ENCODE measurements at places on chromosomes 5 and 9. TPM values are rescaled to one million over a fixed set of nuclear protein-coding genes. Genes with fewer than 3 reads are reported as not detected.

DNA sequence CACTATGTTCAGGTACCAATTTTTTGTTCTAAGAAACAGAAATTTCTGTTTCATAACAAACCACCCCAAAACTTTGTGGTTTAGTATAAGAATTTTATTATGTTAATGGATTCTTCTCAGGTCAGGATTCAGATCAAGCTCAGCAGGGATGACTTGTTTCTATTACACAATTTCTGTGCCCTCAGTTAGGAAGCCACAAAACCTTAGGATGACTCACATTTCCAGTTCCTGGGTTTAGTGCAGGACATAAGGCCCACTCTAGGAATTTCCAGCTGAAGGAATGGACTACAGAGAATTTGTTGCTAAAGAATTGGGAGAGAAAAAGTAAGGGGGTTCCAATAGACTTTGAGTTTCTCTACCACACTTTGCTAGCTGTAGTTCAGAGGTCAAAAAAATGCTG, 629.3 kb downstream of the ANXA1 start:
- no peak for DNase-seq

GRCh38 chr5:132704875-132705274, 31.1 kb downstream of the IL4 start:
- no peak for DNase-seq

DNA sequence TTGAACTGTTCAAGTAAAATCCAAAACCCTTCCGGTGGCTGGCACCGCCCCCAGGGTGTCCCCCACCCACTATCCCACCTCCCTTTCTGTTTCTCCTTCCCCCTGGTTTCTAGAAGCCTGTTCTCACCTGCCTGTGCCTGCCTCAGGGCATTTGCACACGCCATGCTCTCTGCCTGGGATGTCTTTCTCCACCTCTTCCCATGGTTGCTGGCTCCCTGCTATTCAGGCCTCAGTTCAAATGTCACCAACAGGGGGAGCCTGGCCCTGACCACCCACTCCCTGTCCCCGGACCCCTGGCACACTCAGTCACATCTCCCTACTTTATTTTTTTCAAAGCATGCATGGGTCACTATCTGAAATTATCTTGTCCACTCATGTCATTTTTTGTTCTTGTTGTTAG, 39.9 kb upstream of the EEIG1 start:
- DNase-seq, result no peak

- DNase-seq, result no peak
These were observed 51.8 kb upstream of the FOXI1 start for GRCh38 chr5:170053896-170054295.

- no peak for DNase-seq
These were observed 46.5 kb upstream of the VDAC1 start for GRCh38 chr5:134051305-134051704.

DNA sequence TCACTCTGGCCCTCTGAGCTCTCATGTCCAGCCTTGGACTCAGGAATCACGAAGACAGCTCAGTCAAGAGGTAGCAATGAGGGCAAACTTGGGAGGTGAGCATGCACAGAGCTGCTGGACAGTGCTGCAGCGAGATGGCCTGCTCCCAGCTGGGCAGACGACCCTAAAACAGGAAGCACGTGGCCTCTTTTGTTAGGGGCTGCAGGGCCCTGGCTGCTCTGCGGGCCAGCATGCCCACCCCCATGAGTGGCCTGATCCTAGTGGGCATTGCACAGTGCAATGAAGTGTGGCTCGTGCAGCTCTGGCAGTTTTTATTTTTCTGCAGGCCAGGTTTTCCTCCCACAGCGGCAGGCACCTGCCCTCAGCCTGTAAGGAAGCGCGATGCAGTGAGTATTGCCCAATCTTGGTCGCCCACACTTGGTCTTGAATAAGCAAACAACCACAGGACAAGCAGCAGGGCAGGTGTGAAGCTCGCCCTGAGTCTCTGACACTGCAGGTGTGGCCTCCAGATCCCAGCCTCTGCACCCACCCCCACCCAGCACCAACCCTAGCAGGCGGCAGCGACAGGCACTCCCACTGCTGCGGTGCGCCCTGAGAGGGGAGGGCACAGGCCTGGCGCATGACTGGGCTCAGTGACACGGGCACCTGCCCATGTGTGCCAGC, 60.8 kb downstream of the SEMA4D start:
- no peak for DNase-seq

- no peak for DNase-seq
These were observed 46.3 kb downstream of the FSTL4 start for GRCh38 chr5:133565993-133566392.

DNA sequence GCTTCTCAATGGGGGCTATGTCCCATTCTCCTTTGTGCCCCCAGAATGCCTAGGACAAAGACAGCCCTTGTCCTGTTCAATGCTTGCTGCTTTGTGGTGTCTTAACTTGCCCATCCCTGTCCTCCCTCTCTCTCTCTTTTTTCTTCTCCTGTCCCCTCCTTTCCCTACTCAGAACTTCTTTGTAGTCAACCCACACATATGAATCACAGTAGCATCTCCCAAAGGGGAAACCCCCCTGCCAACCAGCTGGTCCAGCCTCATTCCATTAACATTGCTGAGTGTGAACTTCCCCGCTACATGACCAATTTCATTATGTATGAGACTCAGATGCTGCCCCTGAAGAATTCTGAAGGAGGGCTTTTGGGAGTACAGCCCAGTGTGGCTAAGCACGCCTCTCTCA, 408.3 kb downstream of the ENC1 start:
- DNase-seq, result no peak

DNA sequence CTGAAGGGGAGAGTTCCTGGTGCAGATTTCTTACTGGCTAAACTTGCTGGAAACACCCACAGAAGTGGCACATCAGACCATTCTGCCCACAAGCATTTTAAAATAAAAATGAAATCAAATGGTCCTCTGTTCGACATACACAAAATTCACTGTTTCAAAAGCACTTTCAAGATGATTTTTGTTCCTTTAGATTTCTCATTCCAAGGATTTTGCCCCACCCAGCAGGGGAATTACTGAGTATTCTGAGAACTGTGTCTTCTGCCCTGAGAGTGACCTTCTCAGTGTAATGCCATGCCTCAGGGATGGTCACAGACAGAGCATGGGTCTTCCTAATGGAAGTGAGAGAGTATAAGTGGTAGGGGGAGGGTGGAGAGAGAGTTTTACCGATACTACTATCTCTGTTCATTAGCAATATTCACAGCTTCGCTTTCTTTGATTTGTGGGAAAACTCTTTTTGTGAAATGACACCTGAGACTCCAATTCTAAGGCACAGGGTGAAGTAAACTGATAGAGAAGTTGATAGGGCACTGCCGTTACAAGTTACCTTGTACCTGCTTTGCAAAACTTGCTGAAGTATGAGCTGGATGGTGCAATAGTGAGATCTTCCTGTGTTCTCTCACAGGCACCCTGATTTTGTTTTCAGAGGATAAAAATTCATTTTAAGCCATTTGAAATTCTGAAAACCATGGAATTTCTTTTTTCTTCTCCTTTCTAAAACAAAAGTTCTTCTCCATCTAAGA, 95.8 kb upstream of the CD180 start:
- DNase-seq, result no peak

DNA sequence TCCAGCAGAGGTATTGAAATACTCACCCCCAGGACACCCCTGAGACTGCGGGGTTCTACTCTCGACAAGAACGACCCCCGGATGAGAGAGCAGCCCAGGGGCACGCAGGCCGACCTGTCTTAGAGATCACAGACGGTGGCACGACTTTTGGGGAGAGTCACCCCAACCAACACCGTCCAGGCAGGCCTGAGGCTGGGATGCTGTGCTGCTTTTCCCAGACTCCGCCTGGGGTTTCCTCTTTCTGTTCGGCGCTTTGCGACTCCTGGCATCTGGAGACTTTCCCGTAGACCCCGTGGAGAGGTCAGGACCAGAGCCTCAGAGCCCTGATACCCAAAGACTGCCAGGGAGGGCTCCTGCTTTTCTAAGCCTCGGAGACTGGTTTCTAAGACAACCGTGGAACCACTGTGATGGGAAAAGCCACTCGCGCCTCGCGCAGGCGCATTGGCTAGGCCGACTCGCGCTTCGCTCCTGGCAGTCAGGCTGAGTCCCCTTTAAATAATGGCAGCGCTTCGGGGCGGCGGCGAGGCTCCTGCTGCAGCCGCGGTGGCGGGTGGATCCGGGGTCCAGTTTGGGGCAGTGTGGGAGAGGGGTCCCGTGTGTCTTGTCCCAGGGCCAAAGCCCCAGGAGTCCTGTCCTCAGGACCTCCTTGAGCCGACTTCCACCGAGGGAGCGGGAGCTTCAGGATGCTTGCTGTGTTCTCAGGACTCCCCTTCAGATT, 484.0 kb downstream of the SPATA31A7 start:
- no peak for DNase-seq

DNA sequence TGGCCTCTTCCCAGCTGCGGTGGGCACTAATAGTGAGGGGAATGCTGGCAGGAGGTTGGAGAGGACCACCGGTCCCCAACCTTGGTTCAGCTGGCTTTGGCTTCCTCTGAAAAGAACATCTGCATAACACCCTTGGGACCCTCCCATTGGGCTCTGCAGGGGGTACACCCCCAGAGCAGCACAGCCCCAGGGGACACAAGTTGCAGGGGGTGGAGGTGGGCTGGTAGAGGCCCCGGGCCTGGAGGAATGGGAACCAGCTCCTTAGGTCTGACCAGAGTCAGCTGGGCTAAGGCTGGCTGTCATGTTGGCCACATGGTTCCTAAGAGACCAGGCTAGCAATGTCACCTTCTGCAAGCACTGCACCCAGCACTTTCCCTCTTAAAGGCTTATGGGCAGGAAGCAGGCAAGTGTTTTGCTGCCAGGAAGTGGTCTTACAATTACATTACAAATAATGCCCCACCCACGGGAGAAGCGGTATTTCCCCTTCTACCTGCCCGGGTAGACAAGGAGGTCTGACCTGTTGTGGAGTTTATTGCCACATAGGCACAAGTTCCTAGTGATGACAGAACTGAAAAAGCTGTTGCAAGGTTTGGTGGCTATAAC, 18.1 kb downstream of the GCNT4 start:
- no peak for DNase-seq

GRCh38 chr5:1656271-1656975, 132.7 kb upstream of the LPCAT1 start:
- DNase-seq, result no peak

GRCh38 chr9:20835377-20836286, 151.6 kb downstream of the FOCAD start:
- DNase-seq, result no peak

- no peak for DNase-seq
These were observed 2.1 kb upstream of the PHF2 start for GRCh38 chr9:93574091-93574899.

DNA sequence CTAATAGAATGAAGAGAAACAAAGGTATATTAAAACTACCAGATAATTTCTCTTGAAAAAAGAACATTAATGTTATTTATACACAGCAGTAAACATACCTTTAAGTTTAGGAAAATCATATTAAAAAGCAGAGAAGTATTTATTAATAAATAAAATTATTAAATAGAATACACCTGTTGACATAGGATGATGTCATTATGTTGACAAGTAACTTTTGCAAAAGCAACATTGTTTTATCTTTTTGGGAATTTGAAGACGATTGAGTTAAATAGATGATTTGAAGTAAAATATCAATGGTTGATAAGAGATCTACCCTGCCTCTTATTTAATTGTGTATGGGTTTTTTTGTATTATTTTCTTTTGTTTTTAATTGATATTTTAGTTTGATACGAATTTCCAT, 711.1 kb upstream of the NUDT12 start:
- no peak for DNase-seq

GRCh38 chr9:115127191-115127817, 9.3 kb upstream of the TNC start:
- no peak for DNase-seq

DNA sequence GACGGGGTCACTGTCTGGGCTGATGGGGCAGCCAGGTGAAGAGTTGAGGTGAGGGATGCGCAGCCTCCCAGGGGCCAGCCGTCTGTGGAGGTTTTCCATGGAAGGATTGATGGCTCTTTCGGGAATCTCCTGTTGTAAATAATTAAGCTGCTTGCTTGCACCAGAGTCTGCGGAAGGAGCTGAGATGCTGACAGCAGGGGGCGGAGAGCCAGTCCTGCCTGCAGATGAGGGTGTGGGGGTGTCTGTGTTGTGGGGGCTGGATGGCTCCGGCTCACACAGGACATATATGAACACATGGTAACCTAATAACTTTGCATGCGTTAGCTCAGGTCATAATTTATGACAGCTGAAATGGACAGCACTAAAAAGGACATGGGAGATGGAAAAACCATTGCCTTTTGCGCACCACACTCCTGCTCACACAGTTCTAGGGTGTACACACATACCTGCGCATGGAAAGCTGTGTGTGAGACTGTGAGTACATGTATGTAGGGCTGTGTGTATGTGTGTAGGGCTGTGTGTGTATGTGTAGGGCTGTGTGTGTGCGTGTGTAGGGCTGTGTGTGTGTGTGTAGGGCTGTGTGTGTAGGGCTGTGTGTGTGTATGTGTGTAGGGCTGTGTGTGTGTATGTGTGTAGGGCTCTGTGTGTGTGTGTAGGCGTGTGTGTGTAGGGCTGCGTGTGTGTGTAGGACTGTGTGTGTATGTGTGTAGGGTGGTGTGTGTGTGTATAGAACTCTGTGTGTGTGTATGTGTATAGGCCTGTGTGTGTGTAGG, 36.8 kb upstream of the SEMA4D start:
- DNase-seq, result no peak

- DNase-seq, result no peak
These were observed 13.5 kb downstream of the ADRB2 start for GRCh38 chr5:148839960-148840359.

DNA sequence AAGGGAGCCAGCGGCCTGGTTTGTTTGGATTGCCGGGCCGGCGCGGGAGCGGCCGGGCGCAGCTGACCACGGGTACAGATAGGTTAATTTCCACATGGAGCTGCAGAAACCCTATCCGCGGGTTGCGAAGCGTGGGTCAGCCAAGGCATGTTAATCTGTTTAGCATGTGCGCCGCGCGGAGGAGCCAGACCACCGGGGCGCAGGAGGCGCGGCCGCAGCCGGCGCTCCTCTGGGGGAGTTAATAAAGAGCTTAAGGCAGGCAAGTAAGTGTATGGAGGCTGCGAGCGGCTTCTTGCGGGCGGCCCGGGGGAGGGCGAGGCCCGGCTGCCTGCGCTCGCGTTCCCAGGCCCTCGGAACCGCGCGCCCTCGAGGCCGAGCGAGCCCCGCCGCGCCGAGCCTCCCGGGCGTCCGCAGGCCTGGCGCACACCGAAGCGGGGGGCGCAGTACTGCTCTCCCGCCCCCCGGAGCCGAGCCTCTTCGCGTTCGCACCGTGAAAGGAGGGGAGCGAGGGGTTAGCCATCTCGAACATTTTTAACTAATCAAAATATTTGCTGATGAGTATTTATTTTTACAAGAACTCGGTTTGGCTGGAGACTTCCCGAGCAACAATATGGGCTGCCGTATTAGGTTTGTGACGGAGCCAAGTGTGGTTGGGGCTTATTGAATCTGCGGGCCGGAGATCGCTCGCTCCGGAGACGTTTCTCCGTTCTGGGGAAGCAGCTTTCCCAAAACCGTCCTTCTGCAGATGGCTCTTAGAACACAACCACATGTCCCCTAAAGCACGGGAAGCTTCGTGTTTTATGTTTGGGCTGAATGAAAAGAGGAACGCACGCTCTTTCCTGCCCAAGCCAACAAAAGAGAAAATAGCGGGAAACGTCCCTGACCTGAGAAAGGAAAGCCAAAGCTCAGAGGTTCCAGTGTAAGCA, 28.8 kb downstream of the FOXD1 start:
- no peak for DNase-seq

Gene SEPTIN8
- total RNA-seq, result 7.3 TPM

Gene ENTREP1
- total RNA-seq, result not detected

Gene IL5
- not detected for total RNA-seq

Gene SPATA31D1
- not detected for total RNA-seq

Gene ANXA6
- total RNA-seq, result 367 TPM

Gene GABRA6
- total RNA-seq, result not detected

Gene HAVCR2
- 0.64 TPM for total RNA-seq

Gene CLK4
- total RNA-seq, result 65.3 TPM

Data from activated B cell treated with CpG ODN at 0.5 μM for 24 hours (primary cell).